ENCODE measurements at places on chromosomes 2 and 18.

DNA sequence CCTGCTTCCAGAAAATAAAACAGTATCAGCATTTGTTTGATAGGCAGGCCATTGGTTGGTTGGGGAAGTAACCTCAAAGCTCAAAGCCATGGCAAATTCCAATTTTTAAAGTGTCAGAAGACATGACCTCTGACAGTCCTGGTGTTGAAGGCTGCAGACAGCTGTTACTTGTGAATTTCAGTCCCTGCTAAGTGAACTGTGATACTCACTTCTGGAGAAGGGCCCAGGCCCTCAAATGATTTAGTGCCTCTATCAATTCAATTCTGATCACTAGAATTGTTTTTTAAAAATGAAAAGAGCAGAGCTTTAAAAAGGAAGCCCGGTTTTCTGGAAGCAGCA, 23.1 kb downstream of the MRPL44 start:
- DNase-seq, result no peak

GRCh38 chr18:10687161-10687925, 161.5 kb downstream of the NAPG start:
- DNase-seq, result no peak

GRCh38 chr2:95034221-95034620, 8.7 kb downstream of the MAL start:
- DNase-seq, result no peak

GRCh38 chr2:191983591-191983990, 136.7 kb upstream of the CAVIN2 start:
- DNase-seq, result no peak

DNA sequence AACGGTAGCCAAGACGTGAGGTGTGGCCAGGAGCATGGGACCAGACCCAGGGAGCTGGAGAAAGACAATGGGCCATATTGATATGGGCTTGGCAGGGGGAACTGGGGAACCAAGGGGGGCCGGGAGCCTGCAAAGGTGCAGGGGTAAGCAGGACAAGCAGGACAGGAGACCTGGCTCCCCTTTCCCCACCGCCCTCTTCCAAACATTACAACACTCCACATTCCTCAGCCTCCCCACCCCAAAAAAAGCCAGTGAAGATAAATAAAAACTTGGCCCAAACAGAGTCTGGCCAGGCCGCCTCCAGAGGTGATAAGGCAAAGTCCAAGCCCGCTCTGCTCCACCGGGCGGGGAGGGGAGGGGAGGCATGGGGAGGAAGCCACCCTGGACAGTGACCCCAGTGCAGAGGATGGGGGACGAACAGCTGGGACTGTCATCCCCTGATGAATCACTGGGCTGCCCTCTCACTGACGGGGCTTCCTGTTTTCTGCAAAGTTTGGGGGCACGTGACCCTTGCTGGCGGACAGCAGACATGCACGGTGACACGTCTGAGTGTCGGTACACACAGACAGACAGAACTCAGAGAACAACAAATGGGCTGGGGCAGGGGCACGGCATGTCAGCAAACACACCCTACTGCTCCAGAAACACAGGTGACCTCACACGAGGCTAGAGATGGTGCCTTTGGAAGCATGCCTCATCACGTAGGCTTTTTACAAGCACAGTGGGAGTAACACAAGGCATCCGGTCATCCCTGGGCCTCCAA, 100.2 kb downstream of the TNS1 start:
- DNase-seq, result no peak

DNA sequence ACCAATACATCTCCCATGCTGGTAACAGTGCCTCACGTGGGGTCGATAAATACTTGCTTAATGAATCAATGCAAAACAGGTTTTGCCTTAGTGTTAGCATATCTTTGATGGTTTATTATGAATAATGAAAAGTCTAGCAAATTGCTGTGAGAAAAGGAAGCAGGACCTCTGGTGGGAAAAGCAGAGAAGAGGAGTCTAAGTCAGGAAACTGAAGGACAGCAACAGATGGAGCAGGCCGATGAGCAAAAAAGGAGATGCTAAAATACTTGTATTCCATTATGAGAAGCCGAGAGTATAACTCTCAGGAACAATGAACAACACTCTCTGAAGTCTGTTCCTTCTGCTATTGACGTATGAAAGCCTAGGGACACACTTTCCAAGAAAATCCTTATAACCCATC, 555.2 kb upstream of the KLHL29 start:
- DNase-seq, result no peak

- DNase-seq, result no peak
These were observed 221.6 kb downstream of the RAD51AP2 start for GRCh38 chr2:17296686-17297085.

DNA sequence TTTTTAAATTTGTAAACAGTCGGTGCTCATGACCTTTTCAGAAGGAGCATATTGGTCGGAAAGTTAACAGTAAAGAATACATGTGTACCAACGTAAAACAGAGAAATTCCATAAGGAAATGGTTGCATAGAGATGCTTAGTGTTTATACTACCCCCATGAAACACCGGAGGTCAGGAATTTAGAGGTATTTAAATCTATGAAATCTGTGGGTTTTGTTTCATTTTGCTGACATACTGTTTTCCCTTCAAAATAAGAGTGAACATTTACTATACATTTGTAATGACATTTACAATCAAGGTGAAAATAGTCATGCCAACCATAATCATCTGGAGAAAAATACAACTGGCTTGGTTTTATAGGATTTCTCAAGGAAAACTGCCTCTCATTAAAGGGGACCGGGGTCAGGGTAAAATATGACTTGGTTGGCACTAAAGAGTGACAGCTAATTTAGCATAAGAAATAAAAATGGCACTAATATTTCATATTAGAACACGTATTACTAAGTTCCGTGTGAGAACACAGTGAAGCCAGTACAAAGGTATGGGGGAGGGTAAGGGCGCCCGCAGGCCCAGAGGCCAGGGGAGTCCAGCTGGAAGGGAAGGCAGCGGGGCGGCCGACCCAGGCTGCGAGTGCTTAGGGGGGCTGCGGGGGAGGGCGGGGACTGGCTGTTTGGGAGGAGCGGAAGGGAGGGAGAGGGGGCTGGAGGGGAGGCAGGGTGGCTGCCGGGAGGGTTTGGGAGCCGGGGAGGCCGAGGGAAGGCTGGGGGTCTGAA, 1.1 kb upstream of the RNU4ATAC start:
- DNase-seq, result no peak
